Activated T-helper 1 cell treated with anti-CD3 and anti-CD28 coated beads, Interleukin-2, amount 50 U/mL, for 16 hours (primary cell): ENCODE measurements at places on chromosomes 3 and 15.

DNA sequence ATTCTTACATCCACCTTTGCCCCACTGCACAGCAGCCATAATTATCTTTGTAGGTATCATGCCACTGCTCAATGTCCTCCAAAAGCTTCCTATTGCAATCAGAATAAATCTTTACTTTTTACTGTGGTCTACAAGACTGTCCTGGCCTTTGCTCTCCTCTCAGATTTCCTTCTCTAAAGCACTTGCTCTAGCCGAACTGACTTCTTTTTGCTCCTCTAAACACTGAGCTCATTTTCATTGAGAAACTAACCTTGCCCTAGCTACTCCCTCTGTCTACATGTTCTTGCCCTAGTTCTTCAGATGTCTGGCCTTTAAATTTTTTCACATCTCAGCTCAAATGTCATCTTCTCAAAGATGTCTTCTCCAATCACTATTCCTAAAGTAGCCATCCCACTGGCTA, 342.8 kb downstream of the TBC1D5 start:
- DNase-seq: no peak

DNA sequence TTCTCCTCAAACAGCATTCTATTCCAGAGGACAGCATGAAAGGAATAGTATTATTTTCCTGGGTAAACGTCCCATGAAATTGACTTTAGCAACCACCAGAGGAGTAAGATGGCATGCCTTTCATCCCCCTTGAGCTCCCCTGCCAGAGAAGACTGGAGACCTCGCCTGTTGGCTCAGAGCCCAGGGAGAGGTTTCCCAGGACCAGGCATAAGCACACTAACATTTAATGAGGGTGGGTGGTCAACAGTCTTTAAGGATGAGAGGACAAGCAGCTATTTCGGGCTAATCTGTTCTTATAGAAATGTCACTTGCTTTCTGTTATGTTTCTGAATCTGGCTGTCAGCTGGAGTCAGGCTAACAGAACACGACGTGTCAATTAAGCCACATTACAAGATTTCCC, 390.5 kb downstream of the GABRG3 start:
- DNase-seq: no peak

GRCh38 chr3:69085168-69085832, 563 bp downstream of the ARL6IP5 start:
- DNase-seq: no peak

GRCh38 chr3:148975248-148975647, 16.1 kb upstream of the GYG1 start:
- no peak for DNase-seq

DNA sequence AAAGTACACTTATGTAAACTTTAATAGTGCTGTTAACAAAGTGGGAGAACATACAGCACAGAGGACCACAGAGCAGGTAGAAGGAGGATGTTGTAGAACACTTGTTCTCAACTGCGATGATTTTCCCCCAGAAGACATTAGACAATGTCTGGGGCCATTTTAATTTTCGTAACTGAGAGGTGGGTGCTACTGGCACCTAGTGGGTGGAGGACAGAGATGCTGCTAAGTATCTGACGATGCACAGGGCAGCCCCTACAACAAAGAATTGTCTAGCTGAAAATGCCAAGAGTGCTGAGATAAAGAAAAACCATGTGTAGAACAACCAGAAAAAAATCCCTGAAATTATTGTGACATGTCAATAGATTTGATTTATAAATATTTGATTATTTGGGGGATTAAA, 5.0 kb upstream of the KBTBD8 start:
- DNase-seq: no peak

- no peak for DNase-seq
Observed at GRCh38 chr3:134375582-134376384, 1.5 kb upstream of the AMOTL2 start.
